Activated CD8-positive, alpha-beta memory T cell treated with anti-CD3 and anti-CD28 coated beads for 4 hours (primary cell): ENCODE measurements at places on chromosomes 12 and 14.

DNA sequence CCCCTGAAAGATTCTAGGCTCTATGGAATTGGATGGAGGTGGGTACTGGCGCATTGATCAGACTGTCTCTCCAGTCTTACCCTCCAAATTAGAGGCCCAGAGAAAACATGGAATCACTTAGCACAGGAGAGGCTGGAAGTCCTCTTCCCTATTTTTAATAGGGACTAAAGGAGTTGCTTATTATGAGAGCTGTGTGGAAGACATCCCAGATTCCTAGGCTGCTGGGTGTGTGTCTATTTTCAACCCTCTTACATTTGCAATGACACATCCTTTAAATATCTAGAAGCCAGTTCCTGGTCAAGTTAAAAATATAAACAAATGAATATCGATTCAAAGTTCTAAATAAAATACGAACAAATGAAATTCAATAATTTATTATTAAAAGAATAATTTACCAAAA lies 58.3 kb upstream of the ARID2 start:
- no peak for DNase-seq

GRCh38 chr12:31363416-31363809 lies 37.5 kb upstream of the SINHCAF start:
- DNase-seq, result no peak

DNA sequence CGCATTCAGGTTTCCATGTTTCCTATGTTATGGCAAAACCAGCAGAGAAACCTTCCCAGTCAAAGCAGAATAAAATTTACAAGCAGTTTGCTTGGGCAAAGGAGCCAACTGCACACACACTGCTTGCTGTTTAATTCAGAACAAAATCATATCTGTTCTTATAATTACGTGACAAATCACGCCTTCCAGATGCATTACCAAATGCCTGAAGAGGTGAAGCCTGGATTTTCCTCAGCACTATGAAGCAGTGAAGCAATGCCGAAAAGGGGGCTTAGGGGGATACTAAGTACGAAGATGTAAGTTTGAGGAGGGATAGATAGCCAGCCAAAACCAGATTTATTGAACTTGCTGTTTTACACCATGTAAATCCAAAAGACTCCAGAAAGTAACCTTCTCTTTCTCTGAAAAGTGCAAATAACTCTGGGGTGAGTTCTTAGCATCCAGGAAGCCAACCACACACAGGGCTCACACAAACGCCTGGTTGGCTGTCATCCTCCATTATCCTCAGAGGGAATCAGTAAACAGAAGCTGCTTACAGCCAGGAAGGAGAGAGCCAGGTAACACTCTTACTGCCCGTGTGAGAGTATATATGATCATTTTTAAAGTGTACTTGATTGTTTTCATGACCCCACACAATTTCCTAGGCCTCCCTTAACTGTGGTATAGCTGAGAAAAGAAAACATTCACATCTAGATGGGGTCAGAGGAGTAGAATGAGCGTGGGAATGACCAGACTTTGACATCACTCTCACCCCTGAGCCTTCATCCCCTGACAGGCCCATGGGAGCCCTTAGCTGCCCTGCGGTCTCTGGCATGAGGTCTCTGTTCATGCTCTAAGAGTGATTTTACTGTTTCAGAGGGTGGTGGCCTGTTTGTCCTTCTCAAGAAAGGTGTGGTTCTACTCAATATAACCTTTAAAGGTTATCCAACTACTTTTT lies 442.5 kb downstream of the EGLN3 start:
- DNase-seq, result no peak

GRCh38 chr14:70884595-70885342 lies 22.5 kb upstream of the PCNX1 start:
- no peak for DNase-seq

DNA sequence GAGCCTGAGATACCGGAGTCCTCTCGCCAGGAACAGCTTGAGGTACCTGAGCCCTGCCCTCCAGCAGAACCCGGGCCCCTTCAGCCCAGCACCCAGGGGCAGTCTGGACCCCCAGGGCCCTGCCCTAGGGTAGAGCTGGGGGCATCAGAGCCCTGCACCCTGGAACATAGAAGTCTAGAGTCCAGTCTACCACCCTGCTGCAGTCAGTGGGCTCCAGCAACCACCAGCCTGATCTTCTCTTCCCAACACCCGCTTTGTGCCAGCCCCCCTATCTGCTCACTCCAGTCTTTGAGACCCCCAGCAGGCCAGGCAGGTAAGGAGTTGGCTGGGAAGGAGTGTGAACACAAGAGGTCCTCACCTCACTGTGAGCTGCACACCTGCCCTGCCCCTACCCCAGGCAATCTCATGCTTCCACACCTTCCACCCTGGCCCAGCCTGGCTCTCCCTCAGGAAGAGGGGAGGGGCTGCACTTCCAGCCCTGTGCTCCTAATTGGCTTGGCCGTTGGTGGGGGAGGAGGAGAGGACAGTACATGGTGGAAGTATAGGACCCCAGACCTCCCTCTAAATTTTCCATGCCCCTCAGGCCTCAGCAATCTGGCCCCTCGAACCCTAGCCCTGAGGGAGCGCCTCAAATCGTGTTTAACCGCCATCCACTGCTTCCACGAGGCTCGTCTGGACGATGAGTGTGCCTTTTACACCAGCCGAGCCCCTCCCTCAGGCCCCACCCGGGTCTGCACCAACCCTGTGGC lies 6.2 kb downstream of the C1QL4 start:
- no peak for DNase-seq
